ENCODE measurements at places on chromosomes 12 and 14. TPM values are rescaled to one million over a fixed set of nuclear protein-coding genes. Genes with fewer than 3 reads are reported as not detected.
A peak's percentile ranks its signal among the peaks of the same experiment; 100 is the strongest.

The DGKA gene
- 48.6 TPM for total RNA-seq

The PRB2 gene
- not detected for total RNA-seq

The OAS1 gene
- total RNA-seq: 0.96 TPM

The POTEM gene
- not detected for total RNA-seq

The ACRBP gene
- total RNA-seq: 10.6 TPM

The GDF3 gene
- total RNA-seq: not detected

DNA sequence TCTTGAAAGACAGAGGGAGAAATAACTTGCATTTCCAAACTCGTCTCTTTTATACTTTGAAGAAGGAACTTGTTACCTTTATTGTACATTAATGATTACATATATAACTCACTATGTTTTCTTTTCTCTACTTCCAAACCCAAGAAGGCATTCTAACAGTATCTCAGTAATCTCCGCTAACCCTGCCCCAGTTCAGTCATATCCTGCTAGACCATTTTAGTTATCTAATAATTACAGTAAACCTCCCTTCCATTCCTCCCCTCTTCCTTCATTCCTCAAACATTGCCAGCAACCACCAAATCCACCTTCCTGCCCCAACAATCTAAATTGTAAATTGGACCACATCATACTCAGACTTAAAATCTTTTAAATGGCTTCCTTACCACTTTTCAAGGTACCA is 30.6 kb downstream of the STK38L start:
- no peak for DNase-seq
- peaks cover 4% of the 10 kb centered on the region for H3K36me3 ChIP-seq
- H3K27me3 ChIP-seq: no peaks in the 10 kb centered on the region

DNA sequence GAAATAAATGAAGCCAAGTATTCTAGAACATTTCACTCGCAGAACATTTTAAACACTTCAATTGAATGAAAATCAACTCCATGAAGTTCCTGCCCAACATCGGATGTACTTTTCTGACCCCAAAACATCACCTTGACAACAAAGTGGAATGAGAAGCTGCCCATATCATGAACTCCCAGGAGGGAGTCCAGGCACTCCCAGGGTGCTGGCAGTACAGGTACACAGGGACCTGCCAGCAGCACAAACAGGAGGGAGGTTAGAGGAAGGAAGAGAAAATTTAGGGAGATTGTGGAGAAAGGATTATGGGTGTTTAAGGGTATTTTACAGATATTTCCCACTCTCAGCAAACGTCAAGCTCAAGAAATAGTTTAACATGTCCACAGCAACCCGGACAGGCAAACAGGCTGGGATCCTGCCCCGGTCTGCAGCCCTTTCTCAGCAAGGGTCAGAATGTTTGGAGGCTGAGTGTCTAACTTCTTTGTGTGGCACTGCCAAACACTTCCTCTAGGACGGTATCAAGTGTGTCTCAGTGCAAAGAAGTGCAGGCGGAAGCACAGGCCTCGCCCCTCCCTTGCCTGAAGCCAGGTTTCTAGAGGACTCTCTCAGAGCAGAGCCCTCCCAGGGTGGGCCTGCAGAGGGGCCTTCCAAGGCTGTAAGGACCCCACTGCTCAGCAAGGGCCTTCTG is 72.2 kb downstream of the SETD3 start:
- no peak for DNase-seq
- no peak overlapping the region for H3K27ac ChIP-seq
- H3K36me3 ChIP-seq: peaks cover 44% of the 10 kb centered on the region

DNA sequence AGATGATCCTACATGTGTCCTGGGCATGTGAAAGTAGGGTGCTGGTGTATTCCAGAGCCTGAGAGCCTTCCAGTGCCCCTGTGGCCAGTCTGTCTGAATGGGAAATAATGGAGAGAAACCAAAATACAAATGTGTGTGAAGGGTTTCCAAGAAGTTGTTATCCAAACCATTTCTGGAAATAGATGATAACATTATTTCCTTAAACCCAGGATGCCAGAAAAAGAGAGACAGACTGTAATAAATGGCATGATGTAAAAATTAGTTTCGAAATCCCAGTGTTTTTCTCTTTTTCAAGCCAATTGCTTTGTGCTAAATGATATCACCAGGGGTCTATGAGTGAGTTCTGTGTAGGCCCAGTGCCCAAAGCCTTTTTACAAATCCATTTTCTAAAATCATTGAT is 175.3 kb downstream of the PHLDA1 start:
- no peak overlapping the region for H3K27ac ChIP-seq
- no peak for DNase-seq
- H3K36me3 ChIP-seq: no peaks in the 10 kb centered on the region
- H3K4me3 ChIP-seq: no peak overlapping the region
- no peaks in the 10 kb centered on the region for H3K27me3 ChIP-seq

DNA sequence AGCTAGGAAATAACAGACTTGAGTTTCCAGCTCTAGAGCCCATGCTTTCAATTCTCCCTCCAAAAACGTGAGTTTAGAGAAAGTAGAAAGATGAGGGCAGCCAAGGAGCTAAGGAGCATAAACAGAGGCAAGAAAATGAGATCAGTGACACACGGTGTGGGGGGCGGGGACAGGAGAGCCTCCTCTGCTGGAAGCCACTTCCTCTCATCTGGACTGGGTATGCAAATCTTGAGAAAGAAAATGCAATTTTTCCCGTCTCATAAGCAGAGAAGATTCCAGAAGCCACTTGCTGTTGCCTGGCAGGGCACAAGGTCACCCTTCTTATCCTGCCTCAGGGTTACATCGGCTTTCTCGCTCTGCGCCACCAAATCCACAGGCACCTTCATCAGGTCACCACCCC is 6.0 kb downstream of the OR10P1 start:
- H3K4me3 ChIP-seq: no peak overlapping the region
- no peaks in the 10 kb centered on the region for H3K36me3 ChIP-seq
- H3K27me3 ChIP-seq: no peaks in the 10 kb centered on the region
- DNase-seq: no peak

GRCh38 chr12:109987615-109988014 is 8.6 kb downstream of the GIT2 start:
- no peaks in the 10 kb centered on the region for H3K27me3 ChIP-seq
- no peak for DNase-seq
- no peak overlapping the region for H3K4me3 ChIP-seq
- peaks cover 63% of the 10 kb centered on the region for H3K36me3 ChIP-seq
- H3K4me1 ChIP-seq: no peaks in the 10 kb centered on the region

DNA sequence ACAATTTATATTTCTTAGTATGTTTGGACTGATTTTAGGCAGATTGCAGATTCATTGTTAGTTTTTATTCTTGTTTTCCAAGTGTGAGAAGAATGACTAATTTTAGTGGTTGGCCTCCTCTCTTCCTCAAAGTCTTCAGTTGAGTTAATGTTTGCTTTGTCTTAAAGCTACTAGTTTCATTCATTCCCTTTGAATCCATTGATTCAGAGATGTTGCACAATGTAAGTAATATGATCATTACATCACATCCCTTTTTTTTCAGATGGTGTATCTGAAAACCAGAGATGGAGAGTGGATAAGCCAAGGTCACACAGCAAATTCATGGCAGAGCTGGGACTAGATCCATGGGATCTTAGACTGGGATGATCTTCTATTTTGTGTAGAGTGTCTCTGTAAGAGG is 577.5 kb downstream of the BCL11B start:
- H3K27me3 ChIP-seq: no peaks in the 10 kb centered on the region
- no peak overlapping the region for H3K27ac ChIP-seq

- H3K27ac ChIP-seq: peak overlapping the region; percentile 47
- H3K4me3 ChIP-seq: no peak overlapping the region
- H3K27me3 ChIP-seq: no peaks in the 10 kb centered on the region
- peak; percentile 12 for DNase-seq
- peaks cover 27% of the 10 kb centered on the region for H3K4me1 ChIP-seq
These were observed 18.1 kb upstream of the NEK9 start for GRCh38 chr14:75144944-75145343.

DNA sequence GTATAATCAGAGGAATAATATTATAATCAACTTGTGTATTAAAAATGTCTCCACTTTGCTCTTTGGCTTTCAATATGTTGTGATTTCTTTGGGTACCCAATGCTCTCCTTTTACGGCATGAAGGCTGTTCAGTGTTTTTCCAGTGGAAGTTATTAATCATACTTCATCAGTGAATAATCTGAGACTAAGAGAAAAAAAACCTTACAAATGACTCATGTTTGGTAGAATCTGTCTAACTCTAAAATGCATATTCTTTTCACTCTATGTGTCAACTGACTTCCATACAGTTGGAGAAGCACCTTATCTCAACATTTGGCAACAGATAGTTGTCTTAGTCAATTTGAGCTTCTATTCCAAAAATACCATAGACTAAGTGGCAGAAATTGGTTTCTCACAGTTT is 82.2 kb downstream of the PTPRO start:
- no peaks in the 10 kb centered on the region for H3K4me1 ChIP-seq
- no peaks in the 10 kb centered on the region for H3K36me3 ChIP-seq
- no peak overlapping the region for H3K4me3 ChIP-seq
- no peak for DNase-seq

DNA sequence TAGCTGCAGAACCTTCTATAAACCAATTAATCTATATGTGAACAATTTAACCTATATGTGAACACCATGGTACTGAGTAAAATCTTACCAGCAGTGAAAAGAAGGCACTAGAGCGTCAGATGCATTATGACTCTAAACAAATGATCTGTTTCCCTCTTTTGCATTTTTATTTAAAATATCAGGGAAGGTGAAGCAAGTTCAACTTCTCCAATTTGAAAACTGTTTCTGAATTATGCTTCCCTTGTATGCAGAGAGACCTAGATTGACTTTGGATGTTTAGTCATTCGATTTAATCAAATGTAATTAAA is 80.9 kb downstream of the DAD1 start:
- H3K27me3 ChIP-seq: no peaks in the 10 kb centered on the region
- no peak overlapping the region for H3K27ac ChIP-seq
- H3K36me3 ChIP-seq: no peaks in the 10 kb centered on the region
- H3K4me1 ChIP-seq: peaks cover 8% of the 10 kb centered on the region
- DNase-seq: no peak
- H3K4me3 ChIP-seq: no peak overlapping the region

GRCh38 chr14:77986773-77987172 is 183.4 kb upstream of the NRXN3 start:
- no peak overlapping the region for H3K4me3 ChIP-seq
- no peaks in the 10 kb centered on the region for H3K4me1 ChIP-seq
- no peak for DNase-seq
- H3K36me3 ChIP-seq: no peaks in the 10 kb centered on the region
- H3K27ac ChIP-seq: no peak overlapping the region

Data from ascending aorta (tissue), 2 donors.